Activated CD4-positive, alpha-beta T cell treated with anti-CD3 and anti-CD28 coated beads, Interleukin-2, Interleukin-4, amounts not matched to agents 100 ng/mL and 50 ng/mL, durations not matched to agents 16 hours and 8 hours (primary cell): ENCODE measurements at places on chromosomes 7 and 10.
A peak's percentile ranks its signal among the peaks of the same experiment; 100 is the strongest.

DNA sequence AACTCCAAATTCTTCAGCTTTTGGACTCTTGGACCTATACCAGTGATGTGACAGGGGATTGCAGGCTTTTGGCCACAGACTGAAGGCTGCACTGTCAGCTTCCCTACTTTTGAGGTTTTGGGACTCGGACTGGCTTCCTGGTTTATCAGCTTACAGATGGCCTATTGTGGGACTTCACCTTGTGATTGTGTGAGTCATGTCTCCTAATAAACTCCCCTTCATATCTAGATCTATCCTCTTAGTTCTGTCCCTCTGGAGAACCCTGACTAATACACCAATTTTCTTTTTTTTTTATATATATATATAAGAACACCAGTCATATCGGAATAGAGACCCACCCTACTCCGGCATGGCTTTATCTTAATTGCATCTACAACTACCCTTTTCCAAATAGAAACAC lies 166.8 kb downstream of the ETV1 start:
- DNase-seq: no peak

GRCh38 chr10:118594392-118595063 lies 920 bp downstream of the PRLHR start:
- DNase-seq: peak; percentile 2

GRCh38 chr10:62261666-62262065 lies 7.0 kb downstream of the RTKN2 start:
- DNase-seq: no peak

- no peak for DNase-seq
Measured at GRCh38 chr7:13540429-13540828, 449.0 kb downstream of the ETV1 start.

- no peak for DNase-seq
Measured at GRCh38 chr10:14396411-14397048, 65.8 kb upstream of the FRMD4A start.

DNA sequence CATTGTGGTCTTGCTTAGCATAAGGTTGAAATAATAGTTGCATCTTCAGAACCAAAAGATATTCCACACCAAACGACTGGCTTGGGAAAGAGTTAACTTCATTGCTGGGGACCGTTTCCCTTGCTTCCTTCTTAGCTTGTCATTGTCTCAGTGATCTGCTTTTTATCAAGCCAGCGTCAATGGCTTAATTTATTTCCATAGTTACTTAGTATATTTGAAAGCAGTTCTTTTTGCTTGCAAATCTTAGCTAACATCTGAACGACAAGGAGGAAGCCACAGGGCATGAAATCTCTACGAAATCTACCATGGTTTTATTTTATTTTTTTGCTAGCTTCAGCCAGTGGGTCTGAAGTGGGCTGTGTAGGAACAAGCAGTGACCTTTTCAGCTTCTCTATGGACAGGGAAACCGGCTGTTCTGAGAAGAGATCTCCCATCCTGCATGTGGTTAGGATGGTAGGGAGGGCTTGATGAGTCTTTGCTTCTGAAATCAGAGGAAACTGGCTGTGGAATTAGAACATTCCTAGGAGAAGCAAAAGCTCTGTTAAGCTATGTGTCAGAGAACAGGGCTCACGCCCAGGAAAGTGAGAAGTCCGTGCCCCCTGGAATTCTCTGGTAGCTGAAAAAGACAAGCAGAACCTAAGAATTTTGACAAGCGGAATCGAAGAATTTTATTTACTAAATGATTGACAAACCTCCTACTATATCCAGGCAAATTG lies 8.0 kb downstream of the SLC18A2 start:
- DNase-seq: no peak

DNA sequence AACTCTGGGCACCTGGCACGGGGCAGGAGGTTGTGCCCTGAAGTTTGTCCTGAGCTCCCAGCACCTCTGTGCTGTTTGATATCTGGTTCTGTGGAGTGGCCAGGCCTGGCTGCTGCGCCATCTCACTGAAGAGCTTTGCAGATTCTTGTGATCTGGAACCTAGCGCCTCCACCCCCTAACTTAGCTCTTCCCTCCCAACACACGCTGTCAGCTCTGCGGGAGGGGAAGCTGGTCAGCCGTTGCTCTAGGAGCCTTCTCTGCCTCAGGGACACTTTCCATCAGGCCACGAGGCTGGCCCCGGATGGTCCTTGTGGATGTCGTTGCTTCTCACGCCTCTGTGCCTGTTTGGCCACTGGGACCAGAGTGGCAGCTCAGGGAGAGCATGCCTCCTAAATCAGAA lies 213.2 kb downstream of the CCDC3 start:
- DNase-seq: no peak

DNA sequence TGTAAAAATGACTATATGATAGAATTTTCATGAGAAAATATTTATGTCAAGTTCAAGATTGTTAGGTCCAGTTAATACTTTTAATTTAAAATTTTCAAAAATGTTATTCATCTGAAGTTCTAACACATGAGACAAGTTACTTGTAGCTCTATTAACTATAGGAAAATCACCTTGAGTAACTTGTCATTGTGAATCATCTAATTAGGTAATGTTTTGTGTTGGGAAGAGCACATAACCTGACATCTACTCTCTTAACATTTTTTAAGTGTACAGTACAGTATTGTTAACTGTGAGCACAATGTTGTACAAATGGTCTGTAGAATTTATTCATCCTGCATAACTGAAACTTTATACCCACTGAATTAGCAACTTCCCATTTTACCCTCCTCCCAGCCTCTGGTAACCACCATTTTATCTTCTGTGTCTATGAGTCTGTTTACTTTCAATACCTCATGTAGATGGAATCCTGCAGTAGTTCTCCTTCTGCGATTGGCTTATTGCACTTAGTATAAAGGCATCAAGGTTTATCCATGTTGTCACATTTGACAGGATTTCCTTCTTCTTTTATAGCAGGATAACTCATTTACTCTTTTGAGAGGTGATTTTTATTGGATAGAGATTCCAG lies 54.6 kb downstream of the ARL4A start:
- DNase-seq: no peak

- DNase-seq: peak; percentile 17
Measured at GRCh38 chr7:129169171-129169671, 19.2 kb upstream of the SMO start.

GRCh38 chr7:1103009-1103788 lies 15.3 kb downstream of the GPER1 start:
- peak; percentile 78 for DNase-seq

GRCh38 chr10:98901441-98902110 lies 334.1 kb downstream of the HPSE2 start:
- DNase-seq: no peak

DNA sequence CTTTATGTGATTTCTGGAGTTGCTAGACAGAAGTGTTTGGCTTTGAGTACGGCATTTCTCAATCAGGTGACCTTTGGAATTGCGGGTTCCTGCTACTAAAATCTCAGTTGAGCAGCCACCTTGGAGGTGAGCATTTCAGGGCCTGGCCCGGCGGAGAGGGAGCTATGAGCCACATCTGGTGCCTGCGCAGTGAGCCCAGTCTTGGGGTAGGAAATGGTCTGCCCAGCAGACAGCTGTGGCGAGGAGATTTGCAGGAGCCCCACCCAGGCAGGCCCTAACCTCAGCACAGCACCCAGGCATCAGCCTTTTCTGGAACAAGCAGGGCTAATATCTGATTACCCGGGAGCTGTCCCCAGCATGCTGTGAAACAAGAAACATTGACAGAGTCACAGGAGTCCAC lies 547.9 kb upstream of the FOXK1 start:
- DNase-seq: no peak
